Right renal pelvis (tissue), 4 donors: ENCODE measurements at places on chromosomes 7 and 10.

- DNase-seq: no peak
Observed at GRCh38 chr10:20874261-20874660, 22.9 kb downstream of the NEBL start.

- no peak for DNase-seq
Observed at GRCh38 chr10:101767966-101768790, 7.7 kb downstream of the FGF8 start.

DNA sequence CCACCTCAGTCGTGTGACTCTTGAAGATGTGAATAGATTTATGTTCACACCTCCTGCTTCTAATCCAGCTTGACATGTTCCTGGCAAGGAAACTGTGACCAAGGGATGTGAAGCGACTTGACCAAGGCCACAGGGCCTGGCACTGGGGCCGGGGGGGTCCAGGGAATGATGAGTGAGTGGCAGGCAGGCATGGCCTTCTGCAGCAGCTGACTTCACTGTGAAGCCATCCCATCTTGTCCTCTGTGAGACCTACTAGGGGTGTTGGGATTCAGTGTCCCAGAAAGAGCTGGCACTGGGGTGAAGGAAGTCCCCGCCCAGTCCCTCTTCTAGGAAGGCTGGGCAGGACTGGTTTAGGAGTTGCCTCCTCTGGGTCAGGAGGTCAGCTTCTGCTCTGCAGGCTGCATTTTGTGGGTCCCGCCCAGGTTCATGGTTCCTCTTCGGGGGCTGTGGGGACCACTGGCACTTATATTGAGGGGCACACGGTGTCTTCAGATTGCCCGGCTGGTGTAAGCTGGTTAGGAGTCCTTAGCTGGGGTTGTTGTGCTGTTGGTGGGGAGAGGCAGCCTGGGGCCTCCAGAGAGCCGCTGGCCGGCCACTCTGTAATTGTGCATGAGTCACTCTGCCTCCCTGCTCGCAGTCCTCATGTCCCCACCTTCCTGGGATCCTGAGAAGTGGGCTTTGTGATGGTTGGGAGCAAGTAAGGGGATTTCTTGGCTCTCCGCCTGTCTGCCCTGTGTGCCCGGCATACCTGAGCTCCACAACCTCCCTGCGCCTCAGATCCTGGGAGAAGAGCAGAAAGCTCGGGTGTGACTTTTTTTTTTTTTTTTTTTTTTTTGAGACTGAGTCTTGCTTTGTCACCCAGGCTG lies 11.0 kb downstream of the ZMIZ1 start:
- no peak for DNase-seq

DNA sequence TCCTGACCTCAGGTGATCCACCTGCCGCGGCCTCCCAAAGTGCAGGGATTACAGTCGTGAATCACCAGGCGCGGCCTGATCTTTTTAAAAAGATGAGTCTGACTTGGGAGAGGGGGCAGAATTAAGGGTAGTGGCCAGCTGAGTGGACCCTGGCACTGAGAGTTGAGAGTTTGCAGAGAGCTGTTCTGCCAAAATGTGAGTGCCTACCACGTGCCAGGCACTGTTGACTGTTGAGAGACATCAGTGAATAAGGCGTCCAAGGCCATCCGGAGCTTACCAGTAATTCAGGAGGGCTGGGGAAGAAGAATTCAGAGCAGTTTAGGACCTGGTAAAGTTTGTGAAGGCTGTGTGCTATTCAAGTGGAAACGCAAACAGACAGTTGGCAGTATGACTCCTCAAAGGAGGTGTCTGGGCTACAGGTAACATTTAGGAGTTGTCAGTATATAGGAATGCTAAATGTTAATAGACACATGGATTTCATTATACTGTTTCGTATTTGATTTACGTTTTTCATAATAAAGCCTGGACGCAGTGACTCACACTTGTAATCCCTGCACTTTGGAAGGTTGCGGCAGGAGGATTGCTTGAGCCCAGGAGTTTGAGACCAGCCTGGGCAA lies 1.5 kb downstream of the NIPSNAP2 start:
- DNase-seq: no peak

GRCh38 chr10:72108830-72109635 lies 20.7 kb upstream of the SPOCK2 start:
- no peak for DNase-seq
